ENCODE measurements at places on chromosomes 16 and 17.
A peak's percentile ranks its signal among the peaks of the same experiment; 100 is the strongest.

GRCh38 chr17:4768298-4768697 lies 3.4 kb upstream of the TM4SF5 start:
- DNase-seq: no peak

DNA sequence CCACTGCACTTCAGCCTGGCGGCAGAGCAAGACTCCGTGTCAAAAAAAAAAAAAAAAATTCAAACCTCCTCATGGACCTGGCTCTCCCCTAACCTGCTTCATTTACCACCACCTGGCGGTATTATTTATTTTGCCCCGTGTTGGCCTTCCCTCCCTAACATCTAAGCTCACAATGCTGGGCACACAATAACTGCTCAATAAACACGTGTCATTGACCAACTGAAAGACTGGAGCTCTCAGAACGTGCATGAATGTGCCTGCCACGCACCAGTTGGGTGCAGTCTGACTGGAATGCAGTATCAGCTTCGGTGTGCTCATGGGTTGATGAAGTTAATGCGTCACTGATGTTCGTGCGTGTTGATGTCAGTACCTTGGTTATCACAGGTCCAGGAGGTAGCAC lies 64.4 kb upstream of the CDC42EP4 start:
- DNase-seq: no peak

DNA sequence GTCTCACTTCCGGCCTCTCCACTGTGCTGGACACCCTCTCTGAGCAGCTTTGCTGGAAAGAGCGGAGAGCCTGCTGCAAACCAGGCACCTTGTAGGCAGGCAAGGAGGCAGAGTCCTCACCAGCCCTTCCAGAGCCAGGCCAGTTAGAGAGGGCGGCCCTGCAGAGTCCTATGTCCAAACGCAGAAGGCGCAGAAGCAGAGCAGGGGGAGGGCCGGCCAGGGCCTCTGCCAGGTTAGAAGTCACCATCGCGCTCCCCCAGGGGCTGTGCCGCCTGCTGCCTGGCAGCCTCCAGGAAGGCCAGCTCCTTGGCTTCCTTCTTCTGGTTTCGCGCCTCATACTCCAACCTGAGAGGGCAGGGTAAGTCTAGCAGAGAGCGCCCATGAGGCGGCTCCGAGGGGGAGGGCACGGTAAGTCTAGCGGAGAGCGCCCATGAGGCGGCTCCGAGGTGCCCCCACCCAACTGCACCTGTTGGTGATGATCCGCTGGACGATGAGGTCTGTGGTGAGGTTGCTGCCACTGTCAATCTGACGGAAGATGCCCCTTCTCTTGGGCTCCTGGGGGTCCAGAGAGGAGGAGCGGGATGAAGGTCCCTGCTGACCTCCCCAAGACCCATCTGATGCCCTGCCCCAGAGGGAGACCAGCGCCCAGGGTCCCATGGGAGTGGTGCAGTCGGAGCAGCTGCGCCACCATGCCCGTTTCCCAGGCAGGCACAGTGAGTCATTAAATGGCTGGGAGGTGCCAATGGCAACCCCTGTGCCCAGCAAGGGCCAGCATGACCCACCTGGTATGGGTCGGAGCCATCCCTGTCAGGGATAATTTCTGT lies 2.8 kb downstream of the NPB start:
- no peak for DNase-seq

- DNase-seq: no peak
These were observed 797 bp downstream of the PRCD start for GRCh38 chr17:76540381-76541300.

GRCh38 chr17:11264183-11264871 lies 23.3 kb downstream of the SHISA6 start:
- DNase-seq: no peak

DNA sequence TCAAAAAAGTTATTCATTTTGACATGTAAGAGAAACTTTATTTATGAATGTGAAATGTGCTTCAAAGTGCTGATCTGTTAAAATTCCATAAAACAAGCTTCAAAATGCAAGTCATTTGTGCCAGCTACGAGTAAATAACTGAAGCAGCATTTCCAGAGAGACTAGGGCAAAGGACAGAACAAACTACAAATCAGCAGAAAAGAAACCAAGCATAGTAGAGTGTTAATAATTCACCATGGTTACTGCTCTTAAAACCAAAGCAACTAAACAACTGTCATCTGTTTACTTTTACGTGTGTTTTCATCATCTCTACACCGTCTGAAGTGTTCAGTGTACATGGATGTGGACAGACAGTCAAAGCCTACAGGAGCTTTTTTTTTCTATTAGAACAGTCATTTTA lies 1.6 kb upstream of the ASPA start:
- no peak for DNase-seq

DNA sequence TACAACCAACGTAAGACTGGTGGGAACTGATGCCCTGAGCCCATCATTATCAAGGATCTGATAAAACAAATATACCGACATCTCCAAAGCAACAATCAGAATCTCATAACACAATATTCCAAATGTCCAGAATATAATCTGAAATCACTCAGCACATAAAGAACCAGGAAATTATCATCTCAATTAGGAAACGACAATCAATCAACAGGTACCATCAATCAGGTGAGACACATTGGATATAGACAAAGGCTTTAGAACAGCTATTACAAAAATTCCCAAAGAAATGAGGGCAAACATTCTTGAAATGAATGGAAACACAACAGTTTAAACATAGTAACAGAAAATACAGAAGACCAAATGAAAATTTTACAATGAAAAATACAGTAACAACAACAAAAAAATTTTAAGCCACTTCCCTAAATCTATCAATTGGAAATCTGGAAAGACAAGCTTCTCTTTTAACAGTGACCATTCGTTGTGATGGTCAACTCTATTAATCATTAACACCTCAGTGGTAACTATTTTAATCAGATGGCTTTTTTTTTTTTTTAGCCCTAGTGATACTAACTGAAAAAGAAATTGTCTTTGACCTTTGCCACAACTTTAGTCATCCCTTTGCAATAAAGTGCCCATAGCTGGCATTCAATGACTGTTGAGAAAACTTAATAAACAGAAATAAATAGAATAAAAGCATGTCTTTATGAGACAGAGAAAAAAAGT lies 70.4 kb downstream of the USP32 start:
- DNase-seq: no peak

DNA sequence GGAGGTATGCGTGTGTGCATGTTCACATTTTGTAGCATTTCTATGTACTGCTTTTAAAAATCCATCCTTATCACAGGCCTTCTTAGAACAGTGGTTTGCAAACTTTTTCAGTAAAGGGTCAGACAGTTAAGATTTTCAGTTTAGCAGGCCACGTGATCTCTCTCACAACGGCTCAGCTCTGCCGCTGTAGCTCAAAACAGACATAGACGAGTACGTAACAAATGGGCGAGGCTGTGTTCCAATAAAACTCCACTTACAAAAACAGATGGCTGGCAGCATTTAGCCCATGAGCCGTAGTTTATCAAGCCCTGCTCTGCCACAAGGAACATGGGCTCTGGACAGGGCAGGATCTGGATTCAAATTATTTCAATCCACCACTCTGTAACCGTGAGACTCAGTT lies 141.8 kb downstream of the XYLT1 start:
- no peak for DNase-seq

DNA sequence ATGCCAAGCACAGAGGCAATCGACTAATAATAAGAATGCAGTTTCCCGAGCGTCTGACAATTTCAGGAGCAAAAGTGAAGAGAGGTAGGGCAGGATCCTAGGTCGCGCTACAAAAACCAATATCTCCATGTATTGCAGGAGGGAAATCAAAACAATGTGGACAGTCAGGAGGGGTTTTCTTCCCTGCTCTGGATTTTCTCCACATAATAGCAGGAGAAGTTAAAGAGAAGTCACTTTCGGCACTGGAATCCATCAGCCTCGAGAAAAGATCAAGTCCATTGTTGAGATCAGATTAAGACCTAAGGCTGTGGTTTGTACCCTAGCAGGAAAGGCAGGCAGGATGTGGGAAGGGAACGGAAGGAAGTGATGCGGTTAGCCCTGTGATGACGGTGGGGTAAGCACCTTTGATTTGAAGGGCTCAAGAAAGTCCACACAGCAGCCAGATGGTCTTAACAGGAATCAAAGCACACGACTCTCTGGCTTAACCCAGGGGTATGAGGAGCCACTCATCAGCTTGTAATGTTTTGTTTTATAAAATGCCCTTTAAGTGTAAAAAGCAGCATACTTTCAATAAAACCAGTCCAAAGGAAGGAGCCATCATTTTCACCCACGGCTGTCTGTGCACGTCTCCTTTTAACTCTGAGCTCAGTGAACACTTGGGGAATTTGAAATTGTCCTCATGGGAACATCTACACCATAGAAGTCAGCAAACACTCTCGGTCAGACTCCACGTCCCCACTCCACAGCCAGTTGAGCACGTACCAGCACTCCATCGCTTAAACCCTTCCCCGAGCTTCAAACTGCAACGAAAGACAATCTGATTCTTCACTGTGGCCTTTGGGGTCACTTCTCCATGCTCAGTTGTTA lies 15.8 kb upstream of the AKTIP start:
- DNase-seq: peak; percentile 53

GRCh38 chr16:23587726-23588125 lies 8.4 kb downstream of the NDUFAB1 start:
- no peak for DNase-seq

DNA sequence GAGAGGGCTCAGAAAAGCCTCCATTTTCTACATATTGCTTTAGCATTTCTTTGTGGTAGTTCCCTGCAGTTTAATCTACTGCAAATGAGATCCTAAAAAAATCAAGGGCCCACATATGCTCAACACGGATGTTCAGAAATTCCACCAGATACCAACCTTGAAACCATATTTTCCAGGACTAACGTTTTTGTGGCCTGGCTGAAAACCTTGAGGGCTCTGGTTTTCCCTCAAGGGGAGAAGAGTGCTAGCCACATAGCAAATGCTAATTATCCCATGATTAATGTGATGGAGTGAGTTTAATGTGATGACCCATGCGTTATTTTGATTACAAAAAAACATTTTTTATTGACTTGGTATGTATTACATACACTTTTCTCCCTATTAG lies 68.9 kb downstream of the SNX11 start:
- DNase-seq: no peak

DNA sequence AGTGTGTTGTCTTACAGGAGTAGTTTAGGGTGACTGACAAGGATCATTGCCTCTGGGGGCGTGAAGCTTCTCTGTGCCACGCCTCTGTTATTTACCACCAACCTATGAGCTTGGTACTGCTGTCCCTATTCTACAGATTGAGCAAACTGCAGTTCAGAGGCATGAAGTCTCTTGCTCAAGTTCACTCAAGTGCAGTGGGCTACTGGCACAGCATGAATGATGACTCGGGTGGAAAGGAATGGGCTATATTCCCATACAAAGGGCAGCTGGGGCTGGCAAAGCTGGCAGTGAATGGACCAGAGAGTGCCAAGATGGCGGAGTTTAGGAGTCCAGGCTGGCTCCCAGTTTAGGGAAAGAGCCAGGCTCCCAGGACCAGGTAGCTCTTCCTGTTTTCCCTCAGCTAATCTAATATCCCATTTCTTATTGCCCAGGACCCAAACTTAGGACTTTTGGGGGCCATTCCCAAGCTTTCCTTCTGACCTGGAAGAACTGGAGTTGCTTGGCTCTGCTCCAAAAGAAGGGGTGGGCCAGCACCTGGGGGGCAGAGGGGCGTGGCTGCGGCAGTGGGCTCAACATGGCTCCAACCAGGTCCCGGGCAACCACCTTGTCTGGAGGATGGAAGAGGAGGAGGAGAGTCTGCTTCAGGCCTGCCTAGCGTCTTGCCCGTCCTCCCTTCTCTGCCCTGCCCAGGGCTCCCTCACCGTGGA lies 12.9 kb downstream of the PLK1 start:
- no peak for DNase-seq

DNA sequence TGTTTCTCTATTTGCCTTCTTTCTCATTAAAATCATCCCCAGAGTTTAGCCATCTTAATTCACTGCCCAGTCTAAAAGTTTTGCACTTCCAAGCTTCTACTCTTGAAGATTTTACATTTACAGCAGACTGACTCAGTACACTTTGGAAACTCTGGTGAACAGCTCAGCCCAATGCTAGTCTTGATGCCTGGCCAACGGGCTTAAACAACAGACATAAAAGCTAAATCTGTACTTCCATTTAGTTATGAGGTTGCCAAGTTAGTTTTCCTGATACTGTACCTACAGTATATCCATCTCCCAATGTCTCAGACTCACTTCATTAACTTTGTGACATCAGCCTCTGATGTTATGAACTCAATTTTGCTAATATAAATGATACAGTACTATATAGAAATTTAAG lies 891.8 kb upstream of the SOX9 start:
- no peak for DNase-seq

DNA sequence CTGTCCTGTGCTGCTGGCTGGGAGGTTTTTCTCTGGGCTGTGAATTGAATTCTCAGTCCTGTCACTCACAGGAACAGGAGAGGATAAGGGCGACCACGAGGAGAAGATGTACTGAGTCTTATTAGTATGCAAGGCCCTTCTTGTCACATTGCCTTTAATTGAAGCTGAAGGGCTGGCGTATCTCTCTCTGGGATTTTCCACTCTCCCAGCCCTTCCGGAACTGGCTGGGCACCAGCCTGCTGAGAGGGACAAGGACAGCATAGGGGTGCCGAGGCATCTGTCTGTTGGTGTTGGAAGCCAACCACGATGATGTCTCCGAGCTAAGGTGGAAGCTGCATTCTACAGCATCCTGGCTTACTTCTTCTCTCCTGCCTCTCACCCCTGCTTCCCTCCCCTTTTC lies 33.2 kb downstream of the GPRC5B start:
- no peak for DNase-seq

- DNase-seq: no peak
These were observed 3.3 kb upstream of the HEXIM1 start for GRCh38 chr17:45145035-45145389.

DNA sequence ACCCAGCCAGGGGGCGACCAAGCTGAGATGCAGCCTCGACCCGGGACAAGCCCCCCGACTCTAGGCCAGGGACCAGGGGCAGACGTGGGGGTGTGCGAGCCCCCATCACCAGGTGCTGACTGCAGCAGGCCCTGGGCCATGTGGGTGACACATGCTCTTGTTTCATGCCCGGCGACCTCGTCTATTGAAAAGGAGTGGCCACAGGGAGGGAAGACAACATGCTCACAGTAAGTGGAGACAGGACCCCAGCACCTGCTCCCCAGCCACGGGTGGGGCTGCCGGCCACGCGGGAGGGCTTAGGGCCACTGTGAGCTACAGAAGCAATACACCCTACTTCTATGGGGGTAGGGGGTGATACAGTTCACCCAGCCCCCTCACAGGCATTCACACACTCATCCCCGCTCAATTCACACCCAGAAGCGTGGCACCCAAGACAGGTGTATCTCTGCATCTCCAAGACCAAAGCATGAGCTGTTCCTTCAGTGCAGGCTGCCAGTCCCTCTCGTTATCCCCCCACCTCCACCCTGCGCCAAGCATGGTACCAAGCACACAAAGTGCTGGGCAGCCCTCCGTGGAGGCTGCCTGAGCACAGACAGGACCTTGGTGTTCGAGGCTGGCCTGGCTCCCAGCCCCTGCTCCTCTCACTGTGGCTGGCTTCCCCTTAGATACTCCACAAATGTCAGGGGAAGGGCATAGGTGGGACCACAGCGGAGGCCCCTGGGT lies 13.6 kb downstream of the VASN start:
- DNase-seq: no peak
